Endodermal cell (in vitro differentiated cells): ENCODE measurements at places on chromosomes 7 and 10. TPM values are rescaled to one million over a fixed set of nuclear protein-coding genes. Genes with fewer than 3 reads are reported as not detected.
A peak's percentile ranks its signal among the peaks of the same experiment; 100 is the strongest.

ELN gene
- total RNA-seq, result 1.3 to 1.6 TPM (median 1.4 TPM) in 3 replicates

PON1 gene
- total RNA-seq, result not detected in 3 replicates

GSAP gene
- total RNA-seq, result 0.90 and 1.2 TPM in 2 replicates

GRCh38 chr7:33671531-33672262, 233.6 kb upstream of the BMPER start:
- no peak overlapping the region for H3K4me3 ChIP-seq
- no peak overlapping the region for H3K27ac ChIP-seq
- H3K36me3 ChIP-seq, result no peaks in the 10 kb centered on the region

GRCh38 chr10:131062621-131063260, 248.8 kb downstream of the TCERG1L start:
- no peak overlapping the region for H3K27ac ChIP-seq
- no peaks in the 10 kb centered on the region for H3K27me3 ChIP-seq
- DNase-seq, result no peak
- peaks cover 2% of the 10 kb centered on the region for H3K4me1 ChIP-seq

- H3K4me3 ChIP-seq, result peak overlapping the region; percentile 77
- peaks cover 9% of the 10 kb centered on the region for H3K27me3 ChIP-seq
- H3K4me1 ChIP-seq, result peaks cover 14% of the 10 kb centered on the region
- H3K27ac ChIP-seq, result no peak overlapping the region
- H3K36me3 ChIP-seq, result no peaks in the 10 kb centered on the region
- DNase-seq, result no peak
These were observed 472 bp downstream of the RASSF4 start for GRCh38 chr10:44960088-44960460.

DNA sequence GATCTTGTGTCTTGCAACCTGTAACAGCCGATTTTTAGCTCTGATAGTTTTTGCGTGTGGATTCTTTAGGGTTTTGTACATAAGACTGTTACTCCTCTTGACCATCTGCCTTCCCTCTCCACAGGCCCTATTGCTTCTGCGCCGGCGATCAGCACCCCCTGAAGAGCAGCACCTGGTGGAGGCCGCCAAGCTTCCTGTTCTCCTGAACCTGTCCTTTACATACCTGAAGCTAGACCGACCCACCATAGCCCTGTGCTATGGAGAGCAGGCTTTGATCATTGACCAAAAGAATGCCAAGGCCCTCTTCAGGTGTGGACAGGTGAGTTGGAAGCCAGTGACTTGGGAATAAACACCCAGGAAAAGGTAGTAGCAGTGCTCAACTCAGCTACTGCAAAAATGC, 12.6 kb downstream of the FKBP6 start:
- peak; percentile 78 for DNase-seq
- no peak overlapping the region for H3K27ac ChIP-seq
- no peak overlapping the region for H3K4me3 ChIP-seq
- no peaks in the 10 kb centered on the region for H3K36me3 ChIP-seq
- no peaks in the 10 kb centered on the region for H3K4me1 ChIP-seq

DNA sequence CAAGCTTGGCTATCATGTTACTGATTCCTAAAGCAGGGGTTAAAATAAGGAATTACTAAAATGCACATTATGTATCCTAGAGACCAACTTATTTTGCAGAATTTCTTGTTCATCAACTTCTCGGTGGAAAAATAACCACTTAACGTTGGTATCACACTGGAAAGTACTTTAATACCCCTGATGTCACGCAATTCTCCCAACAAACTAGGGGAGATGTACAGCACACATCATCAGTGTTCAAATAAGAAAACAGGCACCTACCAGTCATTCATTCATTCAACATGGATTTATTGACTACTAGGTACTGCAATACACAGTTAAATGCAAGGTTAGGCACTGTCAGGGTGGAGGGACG, 648 bp downstream of the HUS1 start:
- no peak overlapping the region for H3K27ac ChIP-seq
- peaks cover 46% of the 10 kb centered on the region for H3K36me3 ChIP-seq
- peak overlapping the region; percentile 99 for H3K4me3 ChIP-seq
- no peaks in the 10 kb centered on the region for H3K27me3 ChIP-seq
- DNase-seq, result no peak

DNA sequence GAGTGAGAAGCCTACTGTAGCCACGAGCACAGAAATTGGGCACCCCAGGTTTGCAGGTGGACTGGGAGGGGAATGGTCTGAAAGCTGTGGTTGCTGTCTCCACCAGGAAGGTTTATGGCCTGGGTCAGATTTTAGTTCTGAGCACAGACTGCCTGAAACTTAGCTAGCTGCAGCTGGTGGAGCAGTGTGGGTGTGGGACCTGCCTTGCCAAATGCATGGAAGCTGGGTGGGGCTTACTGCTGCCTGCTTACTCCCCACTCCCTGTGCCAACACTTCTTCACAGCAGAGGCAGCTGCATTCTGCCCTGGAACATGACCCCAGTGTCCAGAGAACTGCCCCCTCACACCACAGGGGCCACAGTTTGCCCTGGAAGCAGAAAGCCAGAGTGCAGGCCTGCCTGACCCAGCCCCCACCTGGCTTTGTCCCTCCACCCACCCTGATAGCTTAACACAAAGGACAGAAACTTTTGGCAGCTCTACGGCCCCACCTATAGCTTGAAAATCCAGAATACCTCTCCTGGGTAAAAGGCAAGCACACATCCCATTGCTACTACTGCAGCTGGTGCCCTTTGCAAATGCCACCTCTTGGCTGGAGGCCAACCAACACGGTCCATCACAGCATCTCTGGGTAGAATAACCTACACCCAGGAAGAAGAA, 281.6 kb downstream of the AGMO start:
- H3K27me3 ChIP-seq, result no peaks in the 10 kb centered on the region
- H3K36me3 ChIP-seq, result no peaks in the 10 kb centered on the region
- no peak overlapping the region for H3K27ac ChIP-seq
- peaks cover 11% of the 10 kb centered on the region for H3K4me1 ChIP-seq
- no peak overlapping the region for H3K4me3 ChIP-seq

DNA sequence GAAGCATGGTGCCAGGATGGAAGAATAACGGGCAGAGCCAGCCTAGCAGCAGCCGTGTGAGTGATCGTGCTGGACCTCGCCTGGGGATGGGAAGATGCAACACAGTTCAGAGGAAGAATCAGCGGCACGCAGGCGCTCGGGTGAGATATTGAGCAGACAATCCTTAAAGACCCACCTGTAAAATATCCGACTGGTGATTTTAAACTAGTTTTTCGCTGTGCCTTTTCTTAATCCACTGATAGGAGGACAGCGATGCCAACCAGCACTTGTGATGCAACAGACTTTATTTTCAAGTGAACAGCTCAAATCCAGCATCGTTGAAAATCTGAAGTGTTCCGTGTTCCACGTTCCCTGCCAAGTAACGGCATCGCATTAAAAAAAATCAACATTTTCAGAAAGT, 214.7 kb downstream of the TEX36 start:
- H3K4me3 ChIP-seq, result no peak overlapping the region
- no peaks in the 10 kb centered on the region for H3K27me3 ChIP-seq
- H3K27ac ChIP-seq, result no peak overlapping the region
